Activated T-helper 17 cell treated with anti-CD3 and anti-CD28 coated beads, Interleukin-2, amount 50 U/mL, for 72 hours (primary cell): ENCODE measurements at places on chromosomes 4 and X.
A peak's percentile ranks its signal among the peaks of the same experiment; 100 is the strongest.

- ATAC-seq: peak; percentile 69
These were observed 61.3 kb upstream of the CASK start for GRCh38 chrX:41984628-41985027.

DNA sequence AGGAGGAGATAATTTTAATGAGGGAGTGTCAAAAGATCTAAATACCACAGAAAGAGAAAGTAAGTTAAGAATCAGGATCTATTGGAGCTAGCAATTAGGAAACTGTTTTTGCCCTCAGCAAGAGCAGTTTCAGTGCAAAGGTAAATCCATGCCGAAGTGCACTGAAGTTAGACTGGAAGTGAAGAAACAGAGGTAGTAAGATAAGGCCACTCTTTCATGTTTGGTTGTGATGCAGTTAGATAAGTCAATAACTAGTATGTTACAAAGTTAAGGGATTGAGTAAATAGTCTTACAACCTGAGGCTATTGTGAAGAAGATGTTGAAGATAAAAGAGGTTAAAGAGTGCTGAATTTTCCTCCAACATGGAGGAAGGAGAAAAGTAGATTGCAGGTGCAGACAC, 46.7 kb upstream of the UCP1 start:
- ATAC-seq: no peak

- no peak for ATAC-seq
These were observed 321.7 kb downstream of the ANKRD50 start for GRCh38 chr4:124390861-124391260.

DNA sequence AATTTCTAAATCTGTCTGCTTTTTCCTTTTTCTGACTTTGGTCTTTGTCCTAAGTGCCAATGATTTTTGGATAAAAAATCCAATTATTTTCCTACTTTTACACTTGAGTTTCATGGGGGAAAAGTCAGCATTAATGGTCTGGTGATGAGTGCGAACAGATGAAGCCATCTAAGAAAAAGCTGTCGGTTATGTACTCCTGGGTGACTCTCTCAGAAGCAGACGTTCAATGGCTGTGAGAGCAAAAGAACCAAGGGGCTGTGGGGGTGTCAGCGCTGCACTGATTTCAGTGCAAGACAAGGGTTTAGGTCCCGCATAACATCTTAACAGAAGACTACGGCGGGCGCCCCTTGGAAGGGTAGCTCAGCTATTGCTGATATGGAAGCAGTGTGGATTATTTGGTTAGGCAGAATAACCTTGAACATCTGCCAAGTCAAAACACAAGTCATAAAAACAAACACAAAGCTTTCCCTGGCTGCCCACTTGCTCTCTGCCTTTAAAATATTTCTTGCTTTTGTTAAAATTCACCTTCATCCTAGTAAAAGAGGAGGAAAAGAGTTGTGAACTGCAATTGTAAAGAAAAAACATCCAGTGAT, 240.5 kb downstream of the MAML3 start:
- ATAC-seq: no peak

GRCh38 chr4:45280121-45280520, 553.8 kb upstream of the GNPDA2 start:
- ATAC-seq: no peak

DNA sequence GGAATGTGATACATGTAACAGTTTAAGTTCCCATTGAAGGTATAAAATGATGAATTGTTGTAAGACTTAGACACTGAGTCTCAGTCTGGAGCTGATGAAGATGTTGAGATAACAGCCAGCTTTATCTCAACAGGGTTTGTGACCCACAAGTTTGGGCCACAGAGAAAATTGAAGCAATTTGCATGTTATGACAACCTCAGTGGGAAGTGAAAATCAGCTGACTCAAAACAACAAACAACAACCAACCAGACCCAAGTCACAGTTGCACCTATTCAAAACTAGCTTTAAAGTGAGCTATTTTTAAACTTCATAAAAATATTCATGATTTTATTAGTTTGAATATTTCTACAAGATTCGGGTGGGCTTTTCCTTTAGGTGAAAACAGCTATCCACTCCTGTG, 8.0 kb downstream of the SFRP2 start:
- no peak for ATAC-seq

GRCh38 chr4:6887591-6888371, 21.8 kb upstream of the TBC1D14 start:
- no peak for ATAC-seq
